ENCODE measurements at places on chromosomes 5 and 9.

GRCh38 chr5:154345255-154345952 lies 100.4 kb upstream of the SAP30L start:
- DNase-seq, result no peak

GRCh38 chr5:82754759-82755158 lies 322.4 kb downstream of the TMEM167A start:
- DNase-seq, result no peak

GRCh38 chr9:120944434-120944843 lies 17.8 kb upstream of the TRAF1 start:
- DNase-seq, result no peak

GRCh38 chr9:33778700-33779351 lies 16.5 kb upstream of the PRSS3 start:
- DNase-seq, result no peak

- no peak for DNase-seq
Observed at GRCh38 chr5:112356178-112356956, 62.7 kb downstream of the EPB41L4A start.
